ENCODE measurements at places on chromosomes 11 and 22.

DNA sequence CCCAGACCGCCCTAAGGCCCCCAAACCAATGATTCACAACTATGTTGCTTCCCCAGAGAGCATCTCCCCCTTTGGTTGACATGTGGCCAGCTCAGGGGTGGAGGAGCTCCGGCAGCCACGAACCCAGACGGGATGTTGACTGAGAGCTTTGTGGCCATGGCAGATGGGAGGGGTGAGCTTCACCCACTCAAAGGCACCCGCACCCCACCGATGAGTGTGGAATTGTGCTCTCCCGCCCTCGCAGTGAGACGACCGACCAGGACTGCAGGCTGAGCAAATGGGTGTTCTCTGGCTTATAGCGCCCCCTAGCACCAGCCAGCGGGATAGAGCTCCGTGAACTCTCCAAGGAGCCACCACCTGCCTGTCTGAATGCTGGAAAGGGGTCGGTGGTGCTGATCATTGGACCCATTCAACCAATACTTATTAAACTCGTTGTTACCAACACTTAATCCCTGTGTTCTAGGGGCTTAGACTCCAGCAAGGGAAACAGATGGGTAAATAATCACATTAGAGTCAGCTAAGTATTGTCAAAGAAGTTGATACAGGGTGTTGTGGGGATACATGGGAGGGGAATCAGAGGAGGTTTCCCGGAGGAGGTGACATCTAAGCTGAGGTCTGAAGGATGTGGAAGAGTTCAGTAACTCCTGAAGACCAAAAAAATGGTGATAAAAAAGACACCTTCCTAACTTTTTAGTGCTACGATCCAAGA lies 4.5 kb upstream of the TIMP3 start:
- peak; percentile 17 for DNase-seq

- DNase-seq, result no peak
These were observed 2.0 kb upstream of the BSX start for GRCh38 chr11:122983438-122984185.

- no peak for DNase-seq
These were observed 66.9 kb downstream of the CYTH4 start for GRCh38 chr22:37349043-37349814.

- DNase-seq, result no peak
These were observed 30.4 kb upstream of the TMEM86A start for GRCh38 chr11:18668131-18668530.

DNA sequence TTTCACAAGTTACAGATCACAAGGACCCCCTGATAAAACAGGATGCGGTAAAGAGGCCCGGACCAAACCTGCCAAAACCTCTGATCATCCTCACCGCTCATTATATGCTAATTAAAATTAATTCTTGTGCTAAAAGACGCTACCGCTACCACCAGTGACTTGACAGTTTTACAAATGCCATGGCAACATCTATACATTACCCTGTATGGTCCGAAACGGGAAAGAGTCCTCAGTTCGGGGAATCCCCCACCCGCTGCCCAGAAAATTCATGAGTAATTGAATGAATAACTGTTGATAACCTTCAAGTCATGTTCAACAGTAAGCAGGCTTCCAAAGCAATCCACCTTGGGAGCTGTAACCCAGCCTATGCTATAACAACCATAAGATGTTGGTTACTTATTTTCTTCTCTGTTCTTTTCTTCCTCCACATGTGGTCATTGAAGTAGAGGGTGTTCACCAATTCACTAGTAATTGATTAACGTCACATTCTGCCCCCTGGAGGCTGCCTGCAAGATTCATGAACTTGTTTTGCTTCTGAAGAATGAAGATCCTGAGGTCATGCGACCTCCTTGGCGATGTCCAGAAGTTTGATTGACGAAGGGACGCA lies 20.6 kb downstream of the APOBEC3H start:
- DNase-seq, result peak; percentile 54

Data from stimulated activated CD8-positive, alpha-beta memory T cell treated with anti-CD3 and anti-CD28 coated beads, Interleukin-2, amount 100 ng/mL, for 1 hour (primary cell).